ENCODE measurements at places on chromosomes 11 and 22.

DNA sequence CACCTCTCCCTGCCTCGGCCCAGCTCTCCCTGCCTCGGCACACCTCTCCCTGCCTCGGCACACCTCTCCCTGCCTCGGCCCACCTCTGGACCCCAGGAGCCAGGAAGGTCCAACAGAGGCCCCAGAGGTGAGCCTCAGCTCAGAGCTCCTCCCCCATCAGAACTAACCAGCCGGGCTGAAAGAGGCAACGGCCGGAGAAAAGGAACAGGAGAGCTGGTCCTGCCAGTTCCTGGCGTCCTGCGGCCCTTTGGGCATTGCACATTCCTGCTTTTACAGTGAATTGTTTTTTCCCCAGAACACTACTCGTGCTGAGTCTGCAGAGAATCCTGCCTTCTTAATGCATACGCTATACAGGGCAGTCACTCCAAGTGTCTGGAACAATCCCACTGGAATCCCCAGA lies 45.8 kb downstream of the LMO1 start:
- DNase-seq = no peak

DNA sequence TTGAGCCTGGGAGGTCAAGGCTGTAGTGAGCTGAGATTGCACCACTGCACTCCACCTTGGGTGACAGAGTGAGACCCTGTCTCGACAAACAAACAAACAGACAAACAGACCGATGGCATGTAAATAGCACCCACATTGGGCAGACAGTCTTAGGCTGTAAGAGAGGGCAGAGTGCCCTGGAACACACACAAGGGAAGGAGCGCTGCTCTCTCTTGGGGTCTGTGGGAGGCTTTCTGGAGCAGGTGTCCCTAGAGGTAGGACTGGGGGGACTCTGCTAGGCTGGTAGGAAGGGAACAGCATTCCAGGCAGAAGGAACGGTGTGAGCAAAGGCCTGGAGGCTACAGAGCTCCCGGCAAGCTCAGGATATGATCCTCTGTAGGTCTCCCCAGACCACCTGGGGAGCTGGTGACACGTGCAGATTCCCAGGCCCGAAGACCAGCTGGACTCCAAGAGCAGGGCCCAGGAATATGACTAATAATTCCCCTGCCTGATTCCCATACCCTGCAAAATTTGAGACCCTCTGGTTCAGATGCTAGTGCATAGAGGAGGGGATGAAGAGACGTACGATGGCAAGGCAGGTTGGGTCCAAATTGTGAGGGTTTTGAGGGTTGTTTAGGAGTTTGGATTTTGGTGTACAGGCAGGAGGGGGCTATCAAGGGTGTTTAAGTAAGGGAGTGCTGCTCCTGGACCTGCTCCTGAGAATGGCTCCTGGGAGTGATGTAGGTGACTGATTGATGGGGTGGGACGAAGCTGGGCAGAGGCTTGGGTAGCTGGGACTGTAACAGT lies 11.6 kb downstream of the SMIM38 start:
- no peak for DNase-seq

- no peak for DNase-seq
Measured at GRCh38 chr11:12200279-12200990, 90.0 kb downstream of the MICAL2 start.

GRCh38 chr11:58060939-58061672 lies 30.4 kb downstream of the OR6Q1 start:
- DNase-seq = no peak

DNA sequence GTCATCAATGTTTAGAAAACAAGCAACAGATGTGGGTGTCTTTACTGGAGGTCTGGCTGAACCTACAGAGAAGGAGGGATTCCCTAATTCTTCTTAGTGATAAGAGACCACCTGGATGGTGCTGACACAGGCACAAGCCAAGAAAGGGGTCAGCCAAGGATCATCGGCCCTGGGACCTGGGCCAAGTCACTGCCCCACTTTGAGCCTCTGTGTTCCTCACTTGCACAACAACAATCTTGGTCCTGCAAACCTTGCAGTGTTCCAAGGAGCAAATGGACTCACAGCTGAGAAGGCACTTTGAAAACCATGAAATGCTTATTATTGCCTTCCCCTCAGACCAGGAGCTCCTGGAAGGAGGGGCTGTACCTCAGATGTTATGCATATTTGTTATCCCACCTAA lies 7.0 kb upstream of the KCNE3 start:
- no peak for DNase-seq

DNA sequence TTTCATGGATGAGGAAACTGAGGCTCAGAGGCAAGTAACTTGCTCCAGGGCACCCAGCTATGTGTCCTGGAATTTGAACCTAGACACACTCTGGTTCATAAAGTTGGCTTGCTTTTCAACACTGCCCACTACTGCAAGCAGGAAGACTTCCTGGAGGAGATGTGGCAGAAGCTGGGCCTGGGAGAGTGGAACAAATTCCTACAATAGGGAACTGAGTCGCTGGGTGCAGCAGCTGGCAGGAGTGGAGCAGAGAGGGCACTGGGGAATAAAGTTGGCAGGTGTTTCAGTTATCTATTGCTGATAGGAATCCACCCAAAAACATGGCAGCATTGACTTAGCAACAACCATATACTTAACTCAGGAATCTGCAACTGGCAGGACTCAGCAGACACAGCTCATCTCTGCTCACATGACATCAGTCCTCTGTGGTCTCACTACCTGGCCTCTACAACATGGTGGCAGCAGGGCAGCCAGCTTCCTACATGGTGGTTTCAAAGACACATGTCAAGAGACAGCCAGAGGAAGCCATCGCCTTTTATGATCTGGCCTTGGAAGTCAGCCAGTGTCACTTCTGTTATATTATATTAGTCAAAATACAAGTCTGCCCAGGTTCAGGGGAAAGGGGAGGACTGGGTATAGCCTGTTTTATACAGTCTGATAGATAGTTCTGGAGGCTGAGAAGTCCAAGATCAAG lies 10.6 kb upstream of the CARD10 start:
- DNase-seq = no peak

DNA sequence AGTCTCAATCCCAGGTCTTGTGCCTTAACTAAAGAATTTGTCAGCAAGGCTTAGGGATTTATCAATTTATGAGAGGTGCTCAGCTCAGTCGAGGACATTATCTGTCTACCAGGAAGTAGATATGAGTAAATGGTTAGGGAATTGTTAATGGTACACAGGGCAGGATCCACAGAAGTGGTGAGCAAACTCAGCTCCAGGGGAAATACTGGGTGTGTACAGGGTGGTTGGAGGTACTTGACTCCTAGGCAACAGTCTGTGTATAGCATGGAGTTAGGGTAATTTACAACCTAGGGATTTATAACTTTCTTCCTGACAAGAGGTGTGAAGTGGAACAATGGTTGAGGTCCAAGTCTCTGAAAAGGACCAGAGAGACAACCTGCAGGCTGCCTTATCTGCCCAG lies 123.4 kb upstream of the OR9Q1 start:
- no peak for DNase-seq

- peak; percentile 49 for DNase-seq
Measured at GRCh38 chr11:117492578-117493251, 165.1 kb downstream of the CEP164 start.

DNA sequence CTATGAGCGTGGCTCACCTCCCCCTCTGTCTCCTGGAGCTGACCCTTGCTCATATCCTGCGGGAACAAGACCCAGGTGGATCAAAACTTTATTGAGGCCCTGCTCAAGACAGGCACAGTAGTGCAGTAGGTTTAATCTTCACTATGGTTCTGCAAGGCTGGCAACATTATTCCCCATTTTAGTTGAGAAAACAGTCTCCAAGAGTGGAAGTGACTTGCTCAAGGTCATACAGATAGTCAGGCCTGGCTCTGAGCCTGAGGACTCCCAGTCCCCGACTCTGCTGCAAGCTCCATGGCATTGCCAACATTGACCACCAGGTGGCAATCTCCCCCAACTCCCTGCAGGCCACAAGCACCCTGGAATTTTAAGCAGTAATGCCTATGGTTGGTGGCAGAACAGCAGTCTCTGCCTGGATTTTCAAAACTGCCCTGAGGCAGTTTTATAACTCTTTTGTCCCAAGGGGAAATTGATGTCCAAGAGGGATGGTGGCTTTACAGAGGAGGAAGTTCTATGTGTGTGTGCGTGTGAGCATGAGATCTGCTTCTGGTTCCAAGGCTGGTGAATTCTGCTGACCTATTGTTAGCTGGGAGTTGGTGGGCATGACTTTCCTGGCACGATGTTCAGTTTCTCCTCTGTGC lies 34.1 kb downstream of the NEU3 start:
- peak; percentile 63 for DNase-seq

DNA sequence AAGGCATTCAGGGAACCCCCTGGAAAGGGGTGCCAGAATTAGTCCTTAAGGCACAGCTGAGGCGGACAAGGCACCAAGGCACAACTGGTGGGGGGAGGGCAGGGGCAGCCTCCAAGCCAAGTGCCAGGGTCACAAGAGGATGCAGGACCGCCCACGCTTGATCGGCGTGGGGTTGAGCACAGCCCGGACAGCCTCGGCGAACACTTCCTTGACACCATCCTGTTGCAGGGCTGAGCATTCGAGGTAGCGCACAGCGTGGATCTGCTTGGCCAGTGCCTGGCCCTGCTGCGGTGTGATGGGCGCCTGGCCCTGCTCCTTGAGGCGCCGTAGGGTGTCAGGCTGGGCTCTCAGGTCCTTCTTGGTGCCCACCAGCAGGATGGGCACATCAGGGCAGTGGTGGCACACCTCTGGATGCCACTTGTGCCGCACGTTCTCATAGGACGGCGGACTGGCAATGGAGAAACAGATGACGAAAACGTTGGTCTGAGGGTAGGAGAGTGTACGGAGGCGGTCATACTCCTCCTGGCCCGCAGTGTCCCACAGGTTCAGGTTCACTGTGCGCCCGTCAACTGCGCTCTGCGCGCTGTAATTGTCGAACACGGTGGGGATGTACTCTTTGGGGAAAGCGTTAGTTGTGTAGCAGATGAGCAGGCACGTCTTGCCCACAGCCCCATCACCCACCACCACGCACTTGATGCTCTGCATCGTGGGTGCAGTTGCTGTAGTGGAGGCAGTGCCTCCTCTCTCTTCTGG lies 13.1 kb downstream of the RHOG start:
- no peak for DNase-seq

DNA sequence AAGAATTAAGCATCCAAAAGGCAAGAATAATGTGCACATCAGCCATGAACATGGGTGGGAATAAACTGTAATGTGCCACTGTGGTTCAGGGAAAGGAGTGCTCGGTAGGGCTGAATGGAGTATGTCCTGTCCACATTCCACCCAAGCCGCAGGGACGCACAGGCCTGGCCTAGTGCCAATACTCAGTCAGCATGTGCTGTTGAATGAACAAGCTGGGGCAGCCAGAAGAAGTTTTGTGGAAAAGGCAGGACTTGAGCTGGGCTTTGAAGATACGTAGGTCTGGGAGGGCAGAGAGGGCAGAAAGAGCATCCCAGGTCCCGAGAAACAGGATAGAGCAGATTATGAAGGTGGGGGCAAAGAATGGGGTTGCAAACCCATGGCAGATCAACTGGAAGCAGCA lies 60.0 kb upstream of the PLET1 start:
- no peak for DNase-seq

DNA sequence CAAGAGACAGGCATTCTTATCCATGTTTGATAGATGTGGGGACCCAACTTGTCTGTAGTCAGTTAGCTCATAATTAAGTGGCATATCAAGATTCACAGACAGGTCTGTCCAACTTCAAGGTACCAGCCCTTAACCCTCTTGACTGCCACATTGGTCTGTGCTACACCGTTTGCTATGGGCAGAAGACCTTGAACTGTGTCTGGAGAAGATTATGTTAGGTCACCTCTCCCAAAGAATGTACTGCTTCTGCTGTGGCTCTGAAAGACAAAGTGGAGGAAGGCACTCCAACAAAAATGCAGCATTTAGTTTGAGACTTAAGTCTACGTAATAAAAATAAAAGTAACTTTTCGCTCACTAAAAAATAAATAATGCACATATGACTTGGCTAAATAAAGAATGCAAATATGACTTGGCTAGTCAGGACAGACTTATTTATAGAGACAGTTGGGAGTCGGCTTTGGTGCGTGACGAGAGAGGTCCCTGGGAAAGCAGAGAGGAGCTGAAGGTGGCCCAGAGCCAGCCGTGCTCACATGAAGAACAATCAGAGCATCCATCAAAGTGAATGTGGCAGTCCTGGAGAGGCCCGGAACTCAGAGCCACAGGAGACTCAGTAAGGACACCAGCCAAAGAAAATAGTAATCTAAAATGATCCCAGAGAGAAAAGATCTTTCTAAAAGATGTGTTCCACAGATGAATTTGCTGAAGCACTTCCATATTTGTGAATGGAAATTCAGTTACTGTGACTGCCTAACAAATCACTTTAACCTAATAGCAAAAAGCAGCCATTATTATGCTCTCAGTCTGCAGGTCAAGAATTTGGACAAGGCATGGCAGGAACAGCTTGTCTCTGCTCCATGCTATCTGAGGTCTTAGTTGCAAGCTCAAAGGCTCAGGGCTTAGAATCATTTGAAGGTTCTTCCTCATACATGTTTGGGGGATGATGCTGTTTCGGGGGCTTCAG lies 35.0 kb downstream of the CWC15 start:
- DNase-seq = peak; percentile 43

- no peak for DNase-seq
Measured at GRCh38 chr11:19633276-19633675, 79.4 kb upstream of the NAV2 start.

DNA sequence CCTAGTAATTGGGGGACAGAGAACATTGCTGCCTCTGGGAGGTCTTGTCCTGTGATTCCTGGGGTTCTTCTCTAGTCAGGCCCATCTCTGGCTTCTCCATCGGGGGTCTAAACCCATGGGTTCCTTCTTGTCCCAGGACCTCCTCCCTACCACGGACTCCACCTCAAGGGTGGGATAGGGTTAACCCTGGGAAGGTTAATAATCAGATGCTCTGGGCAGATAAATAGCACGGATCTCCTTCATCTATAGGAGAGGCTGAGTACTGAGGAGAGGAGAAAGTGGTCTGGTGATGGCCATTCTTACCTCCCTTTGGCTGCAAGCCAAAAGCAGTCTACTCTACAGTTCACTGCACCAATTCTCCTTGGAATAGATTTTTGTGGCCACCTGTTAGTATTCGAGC lies 10.5 kb downstream of the HEPHL1 start:
- no peak for DNase-seq

DNA sequence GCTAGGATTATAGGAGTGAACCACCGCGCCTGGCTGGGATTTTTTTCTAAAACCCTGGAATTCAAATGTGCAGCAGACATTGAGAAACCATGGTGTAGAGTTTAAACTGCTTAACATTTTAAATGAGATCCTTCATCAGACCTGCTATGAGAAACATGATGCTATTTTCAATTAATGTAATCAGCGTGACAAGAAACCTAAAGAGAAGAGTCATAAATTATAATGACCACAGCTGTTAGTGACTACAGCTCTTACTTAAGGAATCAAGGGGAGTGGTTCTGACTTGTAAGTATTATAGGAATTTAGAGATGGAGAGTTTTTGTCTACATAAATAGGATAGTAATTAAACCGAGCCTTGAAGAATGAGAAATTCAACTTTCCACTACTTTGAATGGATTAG lies 170.6 kb downstream of the BARX2 start:
- DNase-seq = no peak

DNA sequence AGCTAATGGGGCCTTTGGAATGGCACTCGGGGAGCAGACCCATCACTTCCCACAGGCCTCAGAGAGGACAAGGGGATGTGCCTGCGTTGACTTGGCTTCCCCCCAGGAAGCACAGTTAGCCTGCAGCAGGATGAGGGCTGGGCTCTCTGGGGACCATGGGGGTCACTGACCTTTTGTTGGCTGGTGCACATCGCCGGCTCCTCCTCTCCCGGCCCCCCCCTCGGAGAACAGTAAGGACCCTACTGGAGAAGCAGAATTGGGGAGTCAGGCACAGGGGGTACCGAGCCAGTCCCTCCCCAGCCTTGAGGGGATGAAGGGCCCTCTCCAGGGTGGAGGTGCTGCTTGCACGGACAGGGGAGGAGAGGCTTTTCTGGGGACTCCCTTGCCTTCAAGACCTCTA lies 32.8 kb downstream of the NRXN2 start:
- no peak for DNase-seq
